ENCODE measurements at places on chromosomes 4 and X.

DNA sequence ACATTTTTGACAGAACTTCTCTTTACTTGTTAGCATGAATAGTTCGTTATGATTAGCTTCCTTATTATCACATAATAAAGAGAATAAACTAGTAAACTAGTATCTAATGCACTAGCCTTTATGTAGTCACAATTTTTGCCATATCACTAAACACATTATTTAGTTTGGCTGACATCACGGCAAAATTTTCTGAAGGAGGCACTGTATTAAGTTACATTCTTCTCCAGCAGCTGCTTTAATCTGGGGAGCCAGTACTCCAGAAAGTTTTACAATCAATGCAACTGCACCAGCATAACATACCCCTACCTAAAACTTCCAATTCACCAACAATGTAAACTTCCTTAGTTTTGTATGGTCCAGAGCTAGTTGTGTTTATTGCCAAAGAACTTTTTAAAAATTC lies 87.8 kb downstream of the FIP1L1 start:
- DNase-seq: no peak

GRCh38 chrX:17052210-17052609 lies 105.8 kb downstream of the REPS2 start:
- DNase-seq: no peak

- DNase-seq: no peak
Measured at GRCh38 chr4:723751-724530, 18.3 kb downstream of the PCGF3 start.

GRCh38 chrX:39648548-39649254 lies 449.1 kb downstream of the BCOR start:
- no peak for DNase-seq

DNA sequence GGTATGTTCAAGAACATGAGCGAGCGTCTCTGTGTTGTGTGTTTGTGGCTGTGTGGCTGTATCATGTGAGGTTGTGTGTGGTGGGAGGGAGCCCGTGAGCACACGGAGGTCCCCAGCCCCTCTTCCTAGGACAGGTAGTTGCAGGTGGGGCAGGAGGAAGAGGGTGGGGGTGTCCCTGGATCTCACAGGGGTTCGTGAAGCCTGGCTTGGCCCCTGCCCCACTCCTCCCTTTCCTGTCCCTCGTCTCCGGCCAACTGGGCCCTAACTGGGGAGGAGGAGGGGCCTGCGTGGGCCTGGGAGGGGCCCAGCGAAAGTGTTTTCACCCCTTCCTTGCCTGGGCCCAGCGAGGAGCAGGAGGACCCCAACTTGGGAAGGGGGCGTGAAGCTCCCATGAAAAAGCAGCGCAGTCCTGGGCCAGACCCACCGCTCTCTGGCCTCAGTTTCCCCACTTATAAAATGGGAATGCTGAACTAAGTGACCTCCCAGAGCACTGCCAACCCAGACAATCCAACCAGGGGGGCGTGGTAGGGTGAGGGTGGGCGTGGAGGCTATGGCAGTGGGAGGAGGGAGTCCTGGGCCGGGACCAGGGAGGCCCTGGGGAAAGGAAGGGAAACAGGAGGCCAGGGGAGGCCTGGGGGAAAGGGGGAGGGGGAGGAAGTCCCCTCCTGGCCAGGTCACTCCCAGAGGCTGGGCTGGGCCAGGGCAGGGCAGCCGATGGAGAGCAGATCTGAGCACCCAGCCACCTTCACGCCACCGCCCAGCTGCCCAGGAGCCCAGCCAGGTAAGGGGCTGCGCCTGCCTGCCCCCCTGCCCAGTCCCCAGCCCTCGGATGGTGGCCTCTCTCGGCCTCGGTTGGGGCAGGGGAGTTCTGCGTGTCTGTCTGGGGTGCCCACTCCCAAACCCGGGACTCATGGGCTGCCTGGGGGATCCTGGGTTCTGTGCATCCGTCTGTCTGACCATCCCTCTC lies at the start of gene AVPR2:
Gene AVPR2, plus strand, starts transcription at position 683 of the 967 bp plus-strand sequence. CDS start 473 bp downstream, outside the sequence.
- no peak for DNase-seq

DNA sequence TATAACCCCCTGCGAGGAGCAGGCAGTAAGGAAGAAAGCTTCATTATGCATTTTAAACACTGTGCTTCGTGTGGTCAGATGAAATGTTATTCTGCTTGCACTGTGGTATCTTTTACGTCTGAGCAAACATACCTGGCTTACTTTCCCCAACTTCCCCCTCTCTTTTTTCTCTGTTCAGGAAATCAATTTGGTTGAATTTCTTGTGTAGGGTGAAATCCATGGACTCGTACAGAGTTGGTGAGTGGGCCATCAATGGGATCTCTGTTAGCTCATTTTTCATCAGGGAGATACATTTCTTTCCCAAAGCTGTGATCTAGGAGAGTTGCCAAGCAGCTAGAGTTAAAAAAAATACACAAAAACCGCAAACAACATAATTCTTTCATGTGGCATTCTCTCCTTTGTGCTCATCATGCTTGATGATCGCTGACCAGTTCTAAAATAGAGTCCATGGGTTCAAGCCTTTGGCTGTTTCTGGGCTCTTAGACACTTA lies 98.5 kb downstream of the FRAS1 start:
- DNase-seq: no peak

DNA sequence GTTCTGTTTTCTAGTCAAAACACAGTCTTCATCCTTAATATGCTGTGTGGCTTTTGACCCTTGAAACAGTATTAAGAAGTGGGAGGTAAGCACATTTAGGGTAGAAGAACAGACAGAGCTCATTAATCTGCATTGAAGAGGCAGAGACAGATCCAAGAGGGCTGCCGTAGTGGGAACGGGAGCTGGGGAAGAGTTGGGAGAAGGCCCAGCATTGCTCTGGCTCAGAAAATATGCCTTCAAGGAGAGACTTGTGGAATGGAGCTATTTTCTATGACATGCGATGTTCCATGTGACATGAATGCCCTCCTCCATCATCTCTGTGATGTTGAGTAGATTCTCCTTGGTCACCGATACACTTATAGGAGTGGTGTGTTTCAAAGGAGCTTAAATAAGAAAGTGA lies 273.3 kb upstream of the BOD1L1 start:
- DNase-seq: no peak

DNA sequence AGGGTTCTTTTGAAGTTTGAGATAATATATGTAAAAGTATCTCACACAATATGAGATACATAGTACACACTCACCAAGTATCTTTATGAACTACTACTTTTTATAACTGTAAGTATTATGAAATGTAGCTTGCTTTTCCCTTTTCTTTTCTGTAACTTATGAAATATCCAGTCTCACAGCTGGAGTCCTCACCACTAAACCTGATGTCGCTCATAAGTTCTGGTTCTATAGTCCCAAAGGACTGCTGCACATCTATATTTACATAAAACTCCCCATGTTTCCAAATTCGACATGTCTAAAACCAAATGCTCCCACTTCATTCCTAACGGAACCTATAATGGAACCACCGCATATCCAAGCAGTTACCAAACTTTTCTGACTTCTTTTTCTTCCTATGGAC lies 186.5 kb upstream of the SLC7A11 start:
- DNase-seq: no peak

DNA sequence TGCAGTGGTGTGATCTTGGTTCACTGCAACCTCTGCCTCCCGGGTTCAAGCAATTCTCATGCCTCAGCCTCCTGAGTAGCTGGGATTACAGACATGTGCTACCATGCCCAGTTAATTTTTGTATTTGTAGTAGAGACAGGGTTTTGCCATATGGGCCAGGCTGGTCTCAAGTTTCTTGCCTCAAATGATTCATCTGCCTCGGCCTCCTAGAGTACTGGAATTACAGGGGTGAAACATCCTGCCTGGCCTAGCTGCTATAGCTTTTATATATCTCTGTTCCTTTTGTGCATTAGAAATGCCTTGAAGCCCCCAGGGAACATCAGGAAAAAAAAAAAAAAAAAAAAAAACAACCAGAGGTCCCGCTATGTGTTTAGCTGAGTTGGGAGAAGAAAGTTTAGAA lies 34.8 kb downstream of the UBE2K start:
- DNase-seq: no peak

GRCh38 chr4:96708766-96709165 lies 868.9 kb downstream of the PDHA2 start:
- DNase-seq: no peak

GRCh38 chr4:156190615-156191014 lies 236.9 kb upstream of the CTSO start:
- DNase-seq: no peak

- no peak for DNase-seq
Measured at GRCh38 chr4:40409835-40410234, 74.7 kb downstream of the CHRNA9 start.

DNA sequence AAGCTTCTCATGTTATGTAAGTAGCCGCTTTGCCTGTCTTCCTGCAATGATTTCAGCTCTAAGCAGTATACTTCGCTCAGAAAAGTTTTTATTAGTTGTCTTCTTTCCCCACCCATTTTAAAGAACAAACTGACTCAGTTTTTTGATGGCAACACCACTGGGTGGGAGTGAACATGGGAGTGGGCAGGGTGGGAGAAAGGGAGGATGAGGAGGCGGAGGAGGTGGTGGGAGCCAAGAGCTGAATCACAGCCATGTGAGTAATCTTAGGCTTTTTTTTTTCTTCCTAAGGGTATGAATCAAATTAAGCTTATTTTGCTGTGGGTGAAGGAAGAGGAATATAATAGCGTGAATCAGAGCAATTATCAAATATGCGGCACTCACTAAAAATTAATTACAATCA lies 574.3 kb upstream of the DIPK2B start:
- DNase-seq: no peak

DNA sequence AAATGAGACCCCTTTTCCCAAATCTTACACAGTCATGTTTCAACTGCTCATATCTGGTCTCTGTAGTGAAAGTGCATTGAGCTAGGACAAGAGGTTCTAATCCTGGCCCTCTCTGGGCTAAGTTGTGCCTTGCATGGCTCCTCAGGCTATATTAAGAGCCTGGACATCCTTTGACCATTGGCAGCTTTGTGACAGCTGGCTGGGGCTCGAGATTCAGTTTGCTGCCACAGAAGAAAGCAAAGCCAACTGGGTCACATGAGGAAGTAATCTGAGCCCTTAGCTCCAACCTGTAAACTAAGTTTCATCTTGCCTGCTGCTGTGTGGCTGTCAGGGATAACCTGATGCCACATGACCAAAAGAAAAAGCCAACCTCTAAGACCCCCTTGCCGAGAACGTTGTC lies 51.8 kb upstream of the JADE1 start:
- DNase-seq: no peak

GRCh38 chr4:37733240-37733867 lies 47.2 kb upstream of the RELL1 start:
- no peak for DNase-seq

- DNase-seq: no peak
Measured at GRCh38 chrX:156002507-156002906, 5.0 kb downstream of the IL9R start.

DNA sequence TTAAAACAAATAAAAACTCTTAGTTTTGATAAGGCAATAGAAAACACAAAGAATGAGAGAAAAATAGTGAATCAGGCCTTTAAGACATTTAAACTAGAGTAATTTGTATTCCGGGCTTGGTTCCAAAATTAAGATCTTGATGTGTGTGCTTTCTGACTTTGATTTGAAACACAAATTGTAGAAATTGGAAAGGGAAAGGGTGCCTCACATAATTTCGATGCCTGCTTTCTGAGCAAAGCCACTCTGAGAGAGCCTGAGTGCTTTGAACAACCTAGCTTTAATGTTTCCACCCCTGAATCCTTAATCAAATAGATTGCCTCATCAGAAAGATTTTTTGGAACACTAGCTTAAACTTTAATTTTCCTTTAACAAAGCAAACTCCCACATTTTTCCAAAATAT lies 666.8 kb downstream of the PCDH18 start:
- no peak for DNase-seq
